Small intestine (tissue), 16 donors: ENCODE measurements at places on chromosomes 6 and 20. TPM values are rescaled to one million over a fixed set of nuclear protein-coding genes. Genes with fewer than 3 reads are reported as not detected.
A peak's percentile ranks its signal among the peaks of the same experiment; 100 is the strongest.

PRL gene
- 0.16 TPM for polyA plus RNA-seq

HLA-DRB1 gene
- 159 TPM for polyA plus RNA-seq

TRERF1 gene
- 0.22 TPM for polyA plus RNA-seq

ENPP5 gene
- polyA plus RNA-seq = 10.4 TPM

SRXN1 gene
- 9.5 TPM for polyA plus RNA-seq

MAD2L1BP gene
- 29.1 TPM for polyA plus RNA-seq

SOX12 gene
- polyA plus RNA-seq = 2.6 TPM

OR12D3 gene
- polyA plus RNA-seq = not detected

DNA sequence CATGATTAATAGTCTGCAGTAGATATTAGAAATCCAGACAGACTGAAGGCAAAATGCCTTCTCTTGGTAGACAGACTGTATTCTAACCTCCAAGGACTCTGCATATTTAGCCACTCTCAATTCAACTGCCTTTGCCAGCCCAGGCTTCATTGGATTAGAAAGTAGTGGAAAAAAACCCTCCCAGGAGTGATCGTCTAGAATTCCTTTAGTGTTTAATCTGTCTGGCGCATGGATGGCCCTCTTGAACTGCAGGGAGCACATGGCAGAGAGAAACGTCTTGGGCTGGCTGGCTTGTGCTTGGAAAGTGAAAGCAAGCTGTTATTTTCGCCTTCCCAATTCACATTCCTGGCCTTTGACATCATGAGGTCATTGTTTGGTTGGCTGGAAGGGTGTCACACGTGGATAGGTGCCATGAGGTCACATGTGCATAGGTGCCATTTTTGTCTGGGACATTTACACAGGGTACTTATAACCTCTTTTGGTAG lies 30.9 kb upstream of the NEDD9 start:
- DNase-seq = peak; percentile 94

DNA sequence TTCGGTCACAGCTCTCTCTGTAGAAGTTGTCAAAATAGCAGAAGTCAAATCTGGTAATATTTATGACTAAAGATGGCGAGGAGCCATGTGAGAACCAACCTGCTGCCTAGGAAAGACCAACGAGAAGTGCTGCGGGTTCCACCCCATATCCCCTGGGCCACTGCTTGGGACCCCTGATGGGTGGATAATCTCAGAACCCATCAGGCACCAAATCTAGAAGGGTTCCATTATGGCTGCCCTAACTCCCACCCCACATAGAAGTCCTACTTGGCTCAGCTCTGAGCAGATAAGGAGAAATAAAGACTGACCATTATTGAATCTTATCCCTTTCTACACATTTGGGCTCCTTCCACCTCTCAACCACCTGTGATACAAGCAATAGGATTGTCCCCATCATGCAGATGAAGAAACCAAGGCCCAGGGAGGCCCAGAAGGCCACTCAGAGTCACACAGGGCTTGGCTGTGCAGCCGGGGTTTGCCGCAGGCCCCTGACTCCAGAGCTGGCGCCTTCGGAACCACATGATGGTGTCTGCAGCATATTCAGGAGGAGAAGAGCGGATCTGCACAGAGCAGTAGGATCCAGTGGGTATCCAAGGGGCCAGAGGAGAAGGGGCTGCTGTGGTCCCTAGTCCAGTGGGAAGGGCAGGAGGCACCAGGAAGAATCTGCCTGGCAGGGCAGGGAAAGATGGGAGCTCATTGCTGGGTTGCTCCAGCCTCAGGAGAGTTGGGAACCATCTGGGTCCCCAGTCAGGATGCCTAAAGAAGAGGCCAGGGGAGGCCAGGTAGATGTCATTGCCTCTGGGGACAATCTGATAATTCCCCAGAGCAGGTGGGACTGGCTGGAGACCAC lies 9.6 kb upstream of the PCMTD2 start:
- DNase-seq = no peak

GRCh38 chr6:10882657-10883171 lies 873 bp upstream of the GCM2 start:
- peak; percentile 12 for DNase-seq

GRCh38 chr6:3825331-3825831 lies 23.8 kb upstream of the FAM50B start:
- peak; percentile 33 for DNase-seq

DNA sequence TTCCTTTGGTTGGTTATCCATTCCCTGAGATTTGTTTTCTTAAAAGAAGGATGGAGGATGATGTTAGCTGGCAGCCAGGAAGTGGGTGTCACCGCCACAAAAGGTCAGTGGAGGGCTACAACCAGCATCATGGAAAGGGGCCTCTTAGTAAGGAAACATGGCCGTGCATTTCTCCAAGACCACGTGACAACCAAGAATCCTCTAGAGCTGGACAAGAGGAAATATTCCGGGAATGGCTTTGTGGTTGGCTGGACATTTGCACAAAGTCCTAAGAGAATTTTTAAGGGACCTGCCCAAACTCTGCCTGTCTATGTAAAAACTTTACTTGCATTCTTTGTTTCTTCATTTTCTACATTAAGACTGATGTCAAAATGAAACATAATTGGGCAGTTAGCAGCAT lies 399.9 kb upstream of the MARCKS start:
- DNase-seq = no peak

- no peak for DNase-seq
Observed at GRCh38 chr6:493840-494239, 102.3 kb downstream of the IRF4 start.

GRCh38 chr6:77773157-77773822 lies 120.5 kb downstream of the MEI4 start:
- no peak for DNase-seq

DNA sequence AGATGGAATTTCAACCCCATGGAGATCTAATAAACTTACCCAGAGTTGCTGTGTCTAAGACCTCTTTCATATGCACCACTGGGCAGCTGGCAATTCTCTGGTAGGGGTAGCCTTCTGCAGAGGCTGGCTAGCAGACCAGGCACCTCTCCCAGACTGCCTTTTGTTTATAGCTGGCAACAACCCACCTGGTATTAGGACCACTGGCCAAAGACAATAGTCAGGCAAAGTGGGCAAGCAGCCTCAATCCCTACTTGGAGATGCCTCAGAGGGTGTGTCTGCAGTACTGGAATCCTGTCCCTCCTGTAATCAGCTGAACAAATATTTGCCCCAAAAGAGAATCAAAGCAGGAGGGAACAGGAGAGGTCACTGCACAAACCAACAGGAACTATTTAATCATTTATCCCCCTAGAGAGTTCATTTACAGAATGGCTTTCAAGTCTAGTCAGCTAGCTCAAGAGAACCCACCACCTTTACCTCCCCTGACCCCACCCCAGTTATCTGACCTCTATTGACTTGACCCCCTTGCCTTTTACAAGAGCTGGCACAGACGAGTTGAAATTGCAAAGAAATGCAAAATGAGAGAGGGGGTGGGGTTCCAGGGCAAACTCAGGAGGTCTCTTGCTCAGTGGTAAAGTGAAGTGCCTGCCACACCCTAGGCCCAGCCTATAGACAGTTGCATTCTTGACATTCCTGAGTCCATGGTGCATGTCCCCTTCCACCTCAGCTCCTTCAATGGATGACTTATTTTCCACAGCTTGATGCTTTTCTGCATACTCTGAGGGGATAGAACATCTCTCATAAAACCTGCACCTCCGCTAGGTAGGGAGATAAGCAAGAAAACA lies 2.8 kb downstream of the BCL2L1 start:
- DNase-seq = peak; percentile 85
